ENCODE measurements at places on chromosomes 1 and 21.

GRCh38 chr1:27136236-27136551 is 18.7 kb downstream of the SLC9A1 start:
- DNase-seq: no peak

- no peak for DNase-seq
These were observed 90.8 kb upstream of the L1TD1 start for GRCh38 chr1:62103846-62104245.

GRCh38 chr1:46467183-46467504 is 22.5 kb upstream of the DMBX1 start:
- no peak for DNase-seq

- peak; percentile 6 for DNase-seq
These were observed 31.1 kb downstream of the ALG14 start for GRCh38 chr1:95041491-95042165.

- no peak for DNase-seq
These were observed 21.1 kb downstream of the C1orf115 start for GRCh38 chr1:220711056-220711809.

DNA sequence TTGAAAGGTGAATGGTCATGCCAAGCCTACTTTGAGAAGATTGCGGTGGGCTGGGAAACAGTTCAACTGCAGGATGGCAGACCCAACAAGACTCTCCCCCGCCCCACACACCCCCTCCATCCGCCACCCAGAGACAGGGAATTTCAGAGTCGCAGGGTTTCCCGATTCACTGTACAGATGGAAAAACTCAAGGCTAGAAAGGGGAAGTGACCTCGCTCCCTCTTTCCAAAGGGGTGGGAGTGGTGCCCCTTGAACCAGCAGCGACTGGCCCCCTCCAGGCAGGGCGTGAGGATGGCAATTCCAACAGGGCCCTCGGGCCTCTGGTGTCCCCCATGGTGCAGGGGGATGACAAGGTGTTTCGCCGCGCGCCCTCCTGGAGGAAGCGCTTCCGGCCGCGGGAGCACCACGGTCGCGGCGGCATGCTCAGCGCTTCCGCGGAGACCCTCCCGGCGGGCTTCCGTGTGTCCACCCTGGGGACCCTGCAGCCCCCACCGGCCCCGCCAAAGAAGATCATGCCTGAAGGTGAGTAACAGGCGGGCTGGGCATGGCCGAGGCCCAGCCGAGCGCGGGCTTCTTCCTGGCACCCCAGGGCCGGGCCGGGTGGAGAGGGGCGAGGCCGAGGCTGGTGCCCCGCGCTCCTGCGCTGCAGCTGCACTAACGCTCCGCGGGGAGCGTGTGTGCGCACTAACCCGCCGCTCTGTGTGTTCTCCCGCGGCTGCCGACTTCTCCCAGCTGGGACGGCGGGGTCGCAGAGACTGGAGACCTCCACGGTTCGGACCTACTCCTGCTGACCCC is 10.4 kb downstream of the MYOG start:
- DNase-seq: no peak

DNA sequence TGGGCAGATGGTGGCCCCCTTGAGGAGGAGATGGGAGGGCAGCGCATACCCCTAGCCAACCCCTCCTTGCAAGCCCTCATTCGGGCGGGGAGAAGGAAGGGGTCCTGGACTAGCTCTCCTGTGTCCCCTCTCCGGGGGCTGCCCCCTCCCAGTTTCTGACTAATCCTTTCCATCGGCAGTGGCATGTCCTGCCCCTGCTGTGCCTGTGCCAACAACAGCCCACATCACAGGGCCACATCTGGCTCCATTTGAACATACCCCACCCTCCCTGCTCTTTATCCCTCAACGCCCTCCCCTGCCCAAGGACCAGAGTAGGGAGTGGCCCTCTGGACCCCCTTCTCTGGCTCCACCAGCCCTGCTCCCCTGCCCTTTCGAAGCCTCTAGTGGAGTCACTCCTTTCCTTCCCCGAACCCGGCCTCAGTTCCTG is 11.0 kb upstream of the LMNA start:
- DNase-seq: no peak

GRCh38 chr1:181647314-181648035 is 164.2 kb downstream of the CACNA1E start:
- no peak for DNase-seq

DNA sequence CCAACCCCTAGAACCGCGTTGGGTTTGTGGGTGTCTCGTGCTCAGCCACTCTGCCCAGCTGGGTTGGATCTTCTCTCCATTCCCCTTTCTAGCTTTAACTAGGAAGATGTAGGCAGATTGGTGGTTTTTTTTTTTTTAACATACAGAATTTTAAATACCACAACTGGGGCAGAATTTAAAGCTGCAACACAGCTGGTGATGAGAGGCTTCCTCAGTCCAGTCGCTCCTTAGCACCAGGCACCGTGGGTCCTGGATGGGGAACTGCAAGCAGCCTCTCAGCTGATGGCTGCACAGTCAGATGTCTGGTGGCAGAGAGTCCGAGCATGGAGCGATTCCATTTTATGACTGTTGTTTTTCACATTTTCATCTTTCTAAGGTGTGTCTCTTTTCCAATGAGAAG is 18.7 kb downstream of the TFF3 start:
- DNase-seq: no peak

DNA sequence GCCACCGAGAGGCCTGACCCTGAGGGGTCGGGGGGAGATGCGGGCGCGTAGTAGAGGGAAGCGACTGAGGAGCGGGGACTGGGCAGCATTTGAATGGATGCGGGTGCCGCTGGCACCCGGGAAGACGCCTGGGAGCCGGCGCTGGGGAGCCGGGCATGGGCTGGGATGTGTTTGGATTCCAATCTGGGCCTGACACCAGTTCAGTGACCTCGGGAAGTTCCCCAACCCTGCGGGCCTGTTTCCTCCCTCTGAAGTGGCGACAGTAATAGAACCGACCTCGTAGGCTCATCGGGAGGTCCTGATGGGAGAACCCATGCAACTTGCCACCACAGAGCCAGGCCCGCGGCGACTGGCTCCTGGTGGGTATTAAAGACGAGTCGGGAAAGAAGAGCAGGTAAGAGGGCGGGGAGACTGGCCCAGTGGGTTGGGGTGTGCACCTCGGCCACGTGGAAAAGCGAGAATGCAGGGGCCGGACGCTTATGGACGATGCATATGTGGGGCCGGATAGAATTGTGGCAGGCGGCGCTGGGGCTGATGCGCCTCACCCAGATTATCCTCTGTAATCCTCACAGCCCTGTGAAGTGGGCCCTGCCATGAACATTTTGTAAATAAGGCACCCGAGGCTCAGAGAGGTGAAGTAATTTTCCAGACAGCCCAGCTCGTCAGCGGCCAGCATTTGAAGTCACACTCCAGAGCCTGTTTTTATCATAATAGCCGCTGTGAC is 105.8 kb downstream of the SLC16A1 start:
- no peak for DNase-seq

- no peak for DNase-seq
These were observed 3.0 kb downstream of the BEST4 start for GRCh38 chr1:44785029-44785380.

GRCh38 chr1:184299796-184300195 is 87.0 kb upstream of the C1orf21 start:
- peak; percentile 72 for DNase-seq

DNA sequence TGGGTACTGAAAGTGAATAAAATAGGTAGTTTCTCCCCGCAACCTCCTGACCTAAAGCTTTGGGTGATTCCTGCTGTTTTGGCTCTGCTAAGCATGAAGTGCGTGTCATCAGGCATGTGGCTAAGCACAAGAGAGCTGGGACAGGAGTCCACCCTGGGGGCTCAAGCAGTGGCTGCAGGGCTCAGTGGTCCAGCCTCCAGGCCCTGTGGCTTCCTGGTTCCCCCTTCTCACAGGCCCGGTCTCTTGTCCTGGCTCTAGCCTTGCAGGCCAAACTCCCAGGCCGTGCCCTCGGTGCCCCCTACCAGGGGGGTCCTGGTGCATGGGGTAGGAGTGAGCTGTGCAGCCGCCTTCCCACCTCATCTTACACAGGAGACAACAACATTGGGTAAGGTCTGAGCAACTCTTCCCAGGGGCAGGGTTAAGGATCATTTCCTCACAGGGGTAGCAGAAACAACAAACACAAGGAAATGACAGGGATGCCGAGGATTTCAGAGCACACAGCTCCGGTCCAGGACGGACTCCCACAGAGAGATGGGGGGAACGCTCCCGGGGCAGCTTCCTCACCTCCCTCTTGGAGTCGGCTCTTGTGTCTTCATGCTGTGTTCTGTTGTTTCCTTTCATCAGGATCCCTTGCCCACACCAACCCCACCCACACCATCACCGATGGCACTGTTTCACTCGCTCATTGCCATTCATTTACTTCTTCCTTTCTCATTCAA is 19.8 kb upstream of the SLC2A1 start:
- DNase-seq: no peak

All from NCI-H1930 (cell line).